ENCODE measurements at places on chromosomes 2 and 18.

GRCh38 chr2:176129813-176130146, 275 bp downstream of the HOXD8 start:
- DNase-seq: no peak

DNA sequence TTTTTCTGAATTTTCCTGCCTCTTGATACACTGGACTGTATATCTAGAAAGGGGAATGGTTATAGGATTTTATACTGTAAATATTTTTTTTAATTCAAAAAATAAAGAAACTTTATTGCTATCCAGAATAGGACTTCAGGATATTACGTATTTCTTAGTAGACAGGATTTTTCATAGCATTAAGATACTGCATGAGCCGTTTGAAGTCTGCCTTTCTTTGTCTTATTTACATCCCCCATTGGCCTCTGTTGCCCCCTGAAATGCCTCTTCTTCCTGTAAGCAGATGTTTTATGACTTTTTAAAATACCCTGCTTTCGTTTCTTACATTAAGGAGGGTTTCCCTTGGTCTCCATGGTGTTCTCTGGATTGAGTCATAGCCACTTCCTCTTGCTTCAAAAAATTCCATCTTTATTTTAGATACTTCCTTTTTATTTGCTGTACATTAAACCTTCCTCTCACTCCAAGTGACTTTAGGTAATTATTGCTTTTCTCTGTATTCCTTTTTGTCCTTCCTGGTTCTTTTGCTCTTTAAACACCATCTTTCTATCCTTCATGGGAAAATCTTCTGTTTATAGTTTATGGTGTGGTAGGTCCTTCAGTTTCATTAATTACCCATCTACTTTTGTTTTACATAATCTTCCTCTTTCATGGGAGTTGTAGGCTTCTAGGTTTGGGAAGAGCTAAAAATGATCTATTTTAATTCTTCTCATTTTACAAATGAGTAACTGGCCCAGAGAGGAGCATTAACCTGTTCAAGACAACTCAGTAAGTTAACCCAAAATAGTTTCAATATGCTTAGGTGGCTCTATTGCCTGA, 72.6 kb downstream of the ZNF532 start:
- DNase-seq: no peak

DNA sequence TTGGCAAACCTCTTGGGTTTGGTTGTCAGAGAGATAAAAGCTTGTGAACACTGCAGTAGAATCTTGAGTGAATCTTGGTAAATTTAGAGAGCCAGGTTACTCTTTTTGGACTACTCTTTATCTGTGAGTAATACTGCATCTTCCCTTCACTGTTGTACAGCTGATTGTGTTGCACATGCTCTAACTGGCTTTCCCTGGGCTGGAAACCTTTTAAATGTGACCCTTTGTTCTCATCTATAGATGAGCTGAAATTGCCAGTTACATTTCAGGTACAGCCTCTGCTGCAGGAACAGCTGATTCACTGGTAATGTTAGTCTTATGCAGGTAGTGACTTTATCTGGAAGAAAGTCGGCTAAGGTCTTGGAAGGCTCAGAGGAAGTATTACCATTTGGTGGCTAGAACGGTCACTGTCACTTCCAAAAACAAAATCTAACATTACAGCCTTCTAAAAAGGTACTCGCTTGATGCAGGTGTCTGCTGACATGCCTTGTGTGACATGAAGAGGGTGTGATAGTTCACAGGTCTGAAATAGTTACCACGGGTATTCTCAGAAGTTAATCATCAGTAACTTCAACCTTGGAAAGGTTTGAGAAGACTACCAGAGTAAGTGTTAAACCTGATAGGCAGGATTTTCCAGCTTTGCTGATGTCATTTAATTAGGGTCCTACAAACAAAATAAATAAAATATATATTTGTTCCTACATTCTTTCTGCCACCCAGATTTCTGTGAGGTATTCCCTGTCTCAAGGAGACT, 851.1 kb downstream of the SLC4A3 start:
- no peak for DNase-seq

- DNase-seq: no peak
These were observed 199.4 kb downstream of the IRS1 start for GRCh38 chr2:226600184-226600583.

GRCh38 chr2:183125659-183126341, 1.6 kb downstream of the NUP35 start:
- no peak for DNase-seq

GRCh38 chr2:85780316-85781012, 26.7 kb downstream of the ATOH8 start:
- no peak for DNase-seq

DNA sequence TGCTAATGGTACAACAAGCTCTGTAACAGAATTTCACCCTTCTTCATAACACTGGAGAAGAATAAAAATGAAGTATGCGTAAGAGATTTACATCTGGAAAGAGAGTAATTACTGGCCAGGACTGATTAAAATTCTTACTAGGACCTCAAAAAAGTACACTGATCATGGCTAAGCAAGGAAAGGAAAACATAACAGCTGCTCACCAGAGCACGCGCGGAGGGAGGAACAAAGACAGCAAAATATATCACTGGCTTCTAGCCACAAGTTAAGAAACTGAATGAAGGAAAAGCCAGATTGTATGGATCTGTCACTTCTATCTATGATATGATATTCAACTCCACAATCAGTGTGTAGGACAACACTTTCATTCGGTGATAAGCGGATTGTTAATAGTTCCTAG, 15.6 kb upstream of the CYTIP start:
- no peak for DNase-seq

- no peak for DNase-seq
These were observed 4.9 kb upstream of the ALLC start for GRCh38 chr2:3652896-3653625.

GRCh38 chr2:217980036-217980435, 22.8 kb downstream of the TNS1 start:
- peak; percentile 77 for DNase-seq

DNA sequence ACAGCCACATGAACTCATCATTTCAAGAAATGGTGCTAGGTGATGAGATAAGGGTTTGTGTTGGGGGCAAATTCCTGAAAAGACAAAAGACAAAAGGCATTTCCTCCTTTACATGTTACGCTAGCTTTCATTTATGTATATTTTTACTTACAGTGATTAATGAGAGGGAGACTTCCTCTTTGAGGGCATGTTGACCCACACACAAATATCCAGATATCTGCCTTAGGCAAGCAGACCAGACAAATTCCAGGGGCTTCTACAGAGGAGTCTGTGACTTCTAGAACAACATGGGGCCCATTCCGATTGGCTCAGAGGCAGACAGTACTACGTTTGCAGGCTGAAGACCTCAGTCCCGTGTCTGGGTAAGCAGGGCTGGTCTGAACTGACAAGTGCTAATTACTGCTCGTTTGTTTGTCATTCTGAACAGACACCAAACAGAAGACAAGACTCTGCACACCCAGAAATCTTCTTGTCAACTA, 74.8 kb upstream of the ST6GAL2 start:
- DNase-seq: no peak

- no peak for DNase-seq
These were observed 59.3 kb upstream of the MAP4K4 start for GRCh38 chr2:101638181-101638711.

DNA sequence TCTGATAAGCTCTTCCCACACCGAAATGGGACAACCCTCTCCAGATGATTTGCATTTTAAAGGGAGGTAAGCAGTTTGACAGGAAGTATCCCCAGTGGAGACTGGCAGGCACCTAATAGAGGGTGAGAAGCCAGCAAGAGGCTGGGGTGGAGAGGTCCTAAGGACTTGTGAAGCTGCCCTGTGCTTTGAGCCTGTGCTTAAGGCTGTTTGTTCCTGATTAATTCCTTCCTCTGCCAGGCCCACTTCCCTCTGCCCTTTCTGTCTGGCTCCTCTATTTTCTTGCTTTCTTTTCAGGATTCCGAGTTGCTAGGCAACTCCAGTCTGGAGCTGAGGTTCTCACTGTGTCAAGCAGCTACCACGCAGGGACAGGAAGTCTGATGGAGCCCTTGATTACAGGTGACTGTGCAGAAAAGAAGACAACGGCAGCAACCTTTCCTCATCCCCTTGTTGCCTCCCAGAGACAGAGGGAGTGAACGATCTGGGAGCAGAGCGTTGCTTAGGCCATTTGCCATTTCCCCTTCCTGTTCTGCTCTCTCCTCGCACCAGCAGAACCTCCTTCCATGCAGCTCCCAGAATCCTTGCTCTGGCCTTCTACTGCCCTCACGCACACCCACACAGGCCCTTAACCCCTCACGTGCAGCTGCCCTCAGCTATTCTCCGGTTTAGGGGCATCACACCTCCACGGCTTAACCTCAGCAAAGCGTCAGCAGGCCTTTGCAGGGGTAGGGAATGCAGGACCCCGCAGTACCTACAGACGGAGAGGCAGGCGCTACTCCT, 103.6 kb upstream of the CELF4 start:
- DNase-seq: no peak

DNA sequence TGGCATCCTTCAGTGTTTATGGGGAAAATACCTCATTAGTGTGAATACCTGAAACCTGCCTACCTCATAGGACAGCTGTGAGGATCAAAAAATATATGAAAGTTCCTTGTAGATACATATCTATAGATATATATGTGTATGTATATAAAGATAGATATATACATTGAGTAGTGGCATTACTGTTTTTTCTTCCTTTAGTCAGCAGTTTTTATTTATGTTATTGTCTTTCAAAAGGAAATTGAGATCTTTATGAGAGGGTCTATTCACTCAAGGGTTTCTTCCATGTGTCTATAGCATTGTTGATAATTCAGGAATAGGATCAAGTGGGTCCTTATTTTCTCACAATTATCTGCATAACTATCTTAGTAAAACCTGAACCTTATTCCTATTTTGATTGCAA, 6.6 kb downstream of the RMP24 start:
- no peak for DNase-seq

- no peak for DNase-seq
These were observed 33.0 kb downstream of the COL5A2 start for GRCh38 chr2:189146553-189146952.

DNA sequence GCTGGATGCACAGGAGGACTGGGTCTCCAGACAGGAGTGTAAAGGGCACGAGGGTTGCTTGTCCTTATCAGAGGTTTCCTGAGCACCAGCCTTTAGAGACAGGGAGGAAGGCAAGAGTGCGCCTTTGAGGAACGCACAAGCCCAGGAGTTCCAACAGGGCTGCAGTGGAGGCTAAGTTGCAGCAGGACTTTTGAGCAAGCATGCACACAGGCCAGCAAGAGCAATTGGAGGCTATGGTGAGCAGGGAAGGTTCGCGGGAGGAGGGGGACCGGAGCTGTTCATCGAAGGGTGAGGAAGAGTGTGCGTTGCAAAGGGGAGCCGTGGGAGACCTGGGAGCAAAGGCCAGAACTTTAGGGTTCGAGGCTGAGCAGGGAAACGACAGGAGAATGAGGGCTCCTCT, 2.2 kb upstream of the ATOH8 start:
- no peak for DNase-seq

DNA sequence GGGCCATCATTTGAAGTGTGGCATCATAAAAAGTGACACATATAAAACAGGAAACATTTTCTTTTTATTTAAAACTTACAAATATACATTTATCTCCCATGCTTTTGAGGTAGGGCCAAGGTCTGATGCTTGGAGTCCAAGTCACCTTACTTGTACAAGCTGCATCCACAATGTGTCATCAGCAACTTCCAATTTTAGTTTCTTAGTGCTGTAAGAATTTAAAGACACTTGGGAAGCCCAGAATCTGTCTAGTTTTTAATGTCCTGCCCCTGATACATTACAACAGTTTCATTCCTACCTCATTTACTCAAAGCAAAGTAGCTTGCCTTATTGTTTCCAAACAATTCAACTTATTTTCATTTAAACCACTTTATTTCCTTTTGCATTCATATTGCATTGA, 297.7 kb downstream of the MTX2 start:
- no peak for DNase-seq

DNA sequence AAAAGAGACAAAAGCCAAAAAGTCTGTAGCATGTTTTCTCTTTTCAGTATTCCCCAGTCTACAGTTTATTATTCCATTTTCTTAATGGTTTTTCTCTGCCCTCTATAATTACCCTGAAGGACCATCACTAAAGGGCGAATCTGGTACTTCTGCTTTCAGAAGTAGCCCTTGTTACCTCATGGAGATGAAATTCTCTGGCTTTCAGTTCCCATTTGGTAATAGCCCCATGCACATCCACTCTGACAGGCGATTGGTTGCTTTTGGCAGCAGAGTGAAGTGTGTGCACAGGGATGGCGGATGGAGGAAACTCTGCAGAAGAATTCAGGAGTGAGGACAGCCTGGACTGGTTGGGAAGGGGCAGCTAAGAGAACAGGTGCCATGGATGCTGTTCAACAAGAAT, 66.3 kb upstream of the NABP1 start:
- DNase-seq: no peak

Data from cardiac septum (tissue), 1 donor.